ENCODE measurements at places on chromosomes 4 and X.

DNA sequence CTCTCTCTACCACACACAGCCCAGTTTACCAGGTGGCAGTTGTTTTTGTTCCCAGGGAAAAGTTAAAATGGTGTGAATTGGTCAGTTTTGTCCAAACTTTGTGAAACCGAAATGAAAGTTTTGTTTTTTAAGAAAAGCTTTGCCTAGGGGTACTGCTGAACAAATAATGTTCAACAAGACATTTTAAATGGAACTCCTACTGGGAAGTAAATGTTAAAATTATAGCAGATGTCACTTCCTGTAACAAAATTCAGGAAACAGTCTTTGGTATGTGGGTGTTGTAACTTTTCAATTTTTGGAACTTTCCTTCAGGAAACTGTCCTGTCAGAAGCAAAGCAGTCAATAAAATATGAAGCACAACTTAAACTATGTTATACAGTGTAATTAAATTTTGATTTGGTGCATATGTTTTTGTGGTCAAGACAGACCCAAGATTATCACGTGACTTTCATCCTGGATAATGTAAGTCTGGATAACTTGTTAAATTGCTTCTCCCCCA lies 79.5 kb downstream of the AFF1 start:
- no peak for DNase-seq

GRCh38 chr4:152304220-152304619 lies 231.7 kb downstream of the FBXW7 start:
- DNase-seq: no peak

GRCh38 chr4:14767142-14767541 lies 235.1 kb upstream of the CPEB2 start:
- DNase-seq: no peak

DNA sequence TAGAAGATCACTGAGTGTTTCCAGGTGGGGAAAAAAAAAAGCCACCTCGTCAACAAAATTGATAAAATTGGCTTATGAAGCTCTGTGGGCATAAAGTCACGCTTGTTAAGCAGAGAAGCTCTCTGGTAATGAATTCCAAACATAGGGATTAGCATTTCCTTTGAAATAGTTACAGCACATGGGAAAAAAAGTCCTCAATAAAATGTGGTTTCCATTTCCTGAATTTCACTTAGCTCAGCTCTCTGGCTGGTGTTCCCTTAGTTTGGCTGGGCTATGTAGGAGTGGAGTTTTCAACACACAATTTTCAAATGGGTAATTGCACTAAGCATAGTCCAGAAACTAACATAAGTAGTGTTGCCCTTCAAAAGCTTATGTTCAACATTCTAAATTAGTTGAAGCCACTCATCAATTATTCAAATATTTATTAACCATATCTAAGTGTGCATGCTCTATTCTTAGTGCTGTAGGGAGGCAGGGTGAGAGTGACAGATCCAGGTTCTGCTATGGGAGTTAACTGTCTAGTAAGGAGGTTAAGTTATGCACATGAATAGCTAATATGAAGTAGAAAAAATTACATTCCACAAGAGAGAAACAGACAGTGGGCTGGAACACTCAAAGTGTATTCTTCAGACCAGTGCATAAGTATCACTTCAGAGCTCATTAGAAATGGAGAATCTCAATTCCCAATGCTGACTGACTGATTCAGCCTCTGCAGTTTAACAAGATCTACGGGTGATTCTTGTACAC lies 445.7 kb downstream of the SMARCA1 start:
- no peak for DNase-seq

DNA sequence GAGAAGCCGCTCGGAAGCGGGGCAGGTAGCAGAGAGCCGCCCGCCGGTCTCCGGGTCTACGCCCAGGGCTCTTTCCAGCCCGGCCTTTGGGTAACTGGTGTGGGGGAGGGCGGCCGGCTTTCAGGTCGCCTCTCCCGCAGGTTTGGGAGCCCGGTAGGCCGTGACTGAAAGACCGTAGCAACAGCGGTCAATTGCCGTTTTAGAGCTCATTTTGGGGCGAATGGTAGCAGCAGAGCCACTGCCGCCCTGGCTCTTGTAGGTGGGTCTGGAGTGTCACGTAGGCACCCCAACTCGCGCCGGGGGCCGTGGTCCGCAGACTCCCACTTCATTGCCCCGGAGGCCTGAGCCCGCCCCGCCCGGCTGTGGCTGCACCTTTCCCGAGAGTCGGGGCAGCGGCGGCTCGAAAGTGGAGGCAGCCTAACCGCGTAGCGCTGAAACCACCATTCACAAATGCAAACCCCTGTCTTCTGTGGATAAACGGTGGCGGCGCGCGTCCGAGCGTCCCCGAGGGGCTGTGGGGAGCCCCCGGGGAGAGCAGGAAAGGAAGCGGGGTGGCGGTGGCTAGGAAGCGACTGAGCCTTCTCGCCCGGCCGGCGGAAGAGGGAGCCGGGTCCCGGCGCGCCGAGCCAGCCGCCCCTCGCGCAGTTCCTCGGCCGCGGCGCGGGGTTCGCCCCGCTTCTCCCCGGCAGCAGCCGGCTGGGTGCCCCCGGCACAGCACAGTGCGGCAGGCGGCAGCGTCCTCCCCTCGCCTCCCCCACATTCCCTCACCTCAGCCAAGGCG lies 2185.1 kb upstream of the TENM3 start:
- DNase-seq: no peak

GRCh38 chrX:103918571-103919269 lies 43.7 kb upstream of the TMSB15B start:
- no peak for DNase-seq

GRCh38 chr4:150211016-150211415 lies 132.8 kb downstream of the DCLK2 start:
- DNase-seq: no peak

- DNase-seq: no peak
Observed at GRCh38 chr4:133982533-133983224, 218.9 kb downstream of the PABPC4L start.

GRCh38 chr4:16224264-16225166 lies 1.8 kb downstream of the TAPT1 start:
- DNase-seq: peak; percentile 10

GRCh38 chr4:75514131-75514948 lies at the start of the genes RCHY1 and THAP6:
Gene RCHY1, minus strand, starts transcription at chr4:75514403. Its CDS starts 117 bp downstream, at chr4:75514286.
Gene THAP6, plus strand, starts transcription at chr4:75514473. Its CDS starts 980 bp downstream, at chr4:75515453.
- DNase-seq: peak; percentile 94

GRCh38 chrX:19091596-19091995 lies 30.7 kb downstream of the ADGRG2 start:
- no peak for DNase-seq

DNA sequence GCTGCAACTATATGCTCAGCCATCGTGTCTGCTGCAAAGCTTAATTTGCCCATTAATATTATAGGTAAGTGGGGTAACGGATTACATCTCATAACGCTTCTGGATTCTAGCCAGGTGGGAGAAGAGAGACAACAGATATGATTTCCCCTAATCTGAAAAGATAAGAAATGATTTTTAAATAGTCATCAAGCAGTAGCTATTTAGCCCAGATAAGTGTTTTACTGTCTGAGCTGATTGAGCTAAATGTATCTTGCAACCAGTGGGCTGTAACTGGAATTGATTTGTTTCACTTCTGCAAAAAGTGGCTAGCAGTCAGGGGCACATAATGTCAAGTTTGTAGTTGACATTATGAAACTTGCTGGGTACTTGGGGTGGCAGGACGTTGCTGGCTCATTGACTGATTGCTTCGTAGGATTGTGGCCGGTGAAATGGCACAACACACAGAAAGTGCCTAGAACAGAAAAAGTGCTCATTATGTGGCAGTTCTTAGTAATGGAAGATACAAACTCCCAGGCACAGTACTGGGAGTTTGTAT lies 18.5 kb downstream of the LAP3 start:
- no peak for DNase-seq

DNA sequence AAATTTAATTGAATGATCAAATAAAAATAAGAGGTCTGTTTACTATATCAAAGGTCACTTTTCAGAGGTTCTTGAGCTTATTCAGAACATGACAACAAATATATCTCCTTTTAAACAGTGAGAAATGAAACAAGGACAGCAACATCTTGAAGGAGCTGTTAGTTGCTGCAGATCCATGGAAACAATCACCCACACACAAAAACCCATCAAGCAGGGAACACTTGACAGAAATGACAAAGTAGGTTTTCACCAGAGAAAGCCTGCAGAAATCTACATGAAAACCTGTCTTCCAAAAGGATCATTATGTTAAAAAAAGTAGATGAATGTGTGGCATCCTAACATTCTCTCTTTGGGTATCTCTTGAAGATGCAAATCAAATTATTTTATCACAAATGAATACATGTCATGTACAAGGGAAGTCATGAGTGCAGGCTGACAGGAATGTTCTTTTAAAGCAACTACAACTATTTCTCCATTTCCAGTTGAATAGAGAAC lies 203.0 kb downstream of the GRIA2 start:
- DNase-seq: no peak

- no peak for DNase-seq
Observed at GRCh38 chr4:53541577-53542206, 49.6 kb downstream of the LNX1 start.

DNA sequence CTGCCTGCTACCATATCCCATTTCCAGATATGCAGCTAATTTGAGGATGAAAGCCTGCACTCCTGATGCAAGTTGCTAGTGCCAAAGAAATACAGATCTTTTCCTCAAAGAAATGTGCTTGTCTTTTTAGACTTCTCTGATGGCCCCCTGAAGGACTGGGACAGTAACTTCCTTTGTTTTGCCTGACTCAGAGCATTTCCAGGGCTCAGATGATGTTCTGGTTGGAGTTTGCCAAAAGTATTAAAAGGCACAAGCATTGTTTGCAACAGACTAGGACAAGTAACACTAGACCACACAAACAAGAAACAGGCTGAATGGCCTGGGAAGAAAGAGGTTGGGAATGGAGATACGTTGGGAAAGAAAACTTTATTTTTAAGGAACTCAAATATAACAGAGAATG lies 175.2 kb downstream of the IL13RA2 start:
- no peak for DNase-seq

DNA sequence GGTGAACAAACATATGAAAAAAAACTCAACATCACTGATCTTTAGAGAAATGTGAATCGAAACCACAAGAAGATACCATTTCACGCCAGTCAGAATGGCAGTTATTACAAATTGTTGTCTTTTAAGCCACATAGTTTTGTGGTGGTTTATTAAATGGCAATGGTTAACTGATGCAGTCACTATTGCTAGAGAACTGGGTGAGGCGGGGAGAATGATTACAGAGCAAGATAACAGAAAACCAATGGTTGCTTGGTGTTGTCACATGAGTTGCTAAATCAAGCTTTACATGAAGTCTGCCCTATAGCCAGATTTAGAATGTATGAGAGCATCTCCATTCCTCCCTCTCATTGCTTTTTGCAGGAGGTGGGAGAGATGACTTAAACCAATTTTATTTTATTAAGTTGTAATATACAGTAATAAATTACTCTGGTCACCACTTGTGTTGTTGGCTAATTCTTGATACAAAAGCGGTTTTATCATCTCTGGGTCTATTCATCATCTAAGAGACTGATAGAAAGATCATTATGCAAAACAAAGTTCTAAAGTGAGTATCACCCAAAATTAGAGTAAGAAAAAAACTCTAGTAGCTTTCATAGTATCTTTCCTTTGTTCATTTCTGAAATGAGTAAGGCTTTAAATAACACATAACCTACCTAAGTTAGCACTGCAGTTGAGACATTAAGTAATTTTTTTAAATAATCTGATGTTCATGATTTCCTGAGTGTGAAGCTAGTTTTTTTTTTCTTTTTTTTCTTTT lies 859.5 kb downstream of the STIM2 start:
- DNase-seq: no peak

GRCh38 chr4:2662598-2662997 lies 93.5 kb downstream of the TNIP2 start:
- no peak for DNase-seq

- DNase-seq: no peak
Observed at GRCh38 chrX:63959975-63960374, 175.0 kb upstream of the ARHGEF9 start.

- DNase-seq: no peak
Observed at GRCh38 chr4:173661001-173661400, 131.0 kb upstream of the HAND2 start.

DNA sequence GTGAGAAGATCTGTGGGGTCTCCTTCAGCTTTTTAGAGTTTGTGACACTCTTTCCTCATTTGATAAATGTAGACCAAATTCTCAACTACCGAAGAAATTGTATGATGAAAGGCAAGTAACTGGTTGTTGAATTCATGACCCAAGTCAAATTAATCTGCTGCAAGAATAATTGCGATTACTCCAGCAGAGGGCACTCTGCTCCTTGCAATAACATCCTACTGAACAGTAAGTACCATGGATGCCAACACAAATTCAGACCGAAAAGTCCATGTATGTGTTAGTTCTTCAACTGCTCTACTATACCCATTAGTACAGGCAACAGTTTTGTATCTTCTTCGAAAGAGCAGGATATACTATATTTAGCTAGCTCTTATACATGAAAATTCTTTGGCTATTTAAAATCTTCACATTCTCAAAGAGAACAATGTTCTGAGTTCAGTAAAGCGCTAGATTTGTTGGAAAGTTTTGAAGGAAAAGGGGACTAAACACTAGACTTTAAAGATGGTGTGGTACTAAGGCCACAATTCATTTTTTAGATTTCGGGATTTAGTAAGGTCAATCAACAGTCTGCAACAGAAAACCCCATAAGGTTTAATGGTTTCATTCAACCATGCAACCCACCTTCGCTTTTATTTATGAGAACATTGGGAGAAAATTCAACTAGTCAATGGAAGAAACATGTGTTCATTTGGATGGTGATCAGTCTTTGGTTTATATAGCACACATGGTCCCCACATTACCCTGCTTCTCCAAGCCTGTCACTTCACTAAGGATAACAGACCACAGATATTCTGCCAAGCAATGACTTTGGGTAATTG lies 105.4 kb upstream of the TBC1D9 start:
- peak; percentile 20 for DNase-seq

GRCh38 chrX:151396042-151396824 lies 773 bp upstream of the VMA21 start:
- no peak for DNase-seq

GRCh38 chr4:177574446-177574845 lies 132.2 kb upstream of the AGA start:
- no peak for DNase-seq

GRCh38 chr4:86013621-86014020 lies 346.2 kb downstream of the MAPK10 start:
- no peak for DNase-seq

DNA sequence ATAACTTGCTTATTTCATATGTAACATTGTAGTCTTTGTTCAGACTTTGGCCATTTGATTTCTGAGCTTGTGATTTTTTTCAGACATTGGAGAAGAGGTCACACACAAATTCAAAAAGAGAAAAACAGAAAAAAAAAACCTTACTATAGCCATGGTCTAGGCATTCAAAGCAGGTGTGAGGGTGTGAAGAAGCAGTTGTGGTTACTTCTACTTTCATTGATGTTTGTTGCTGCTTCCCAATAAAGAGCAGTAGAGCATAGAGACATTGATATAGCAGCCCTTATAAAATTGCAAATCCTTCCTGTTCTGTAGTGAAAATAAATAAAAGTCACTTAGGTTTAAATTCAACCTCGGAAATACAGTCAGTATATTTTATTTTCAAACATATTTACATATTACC lies 671.6 kb downstream of the GRXCR1 start:
- no peak for DNase-seq

DNA sequence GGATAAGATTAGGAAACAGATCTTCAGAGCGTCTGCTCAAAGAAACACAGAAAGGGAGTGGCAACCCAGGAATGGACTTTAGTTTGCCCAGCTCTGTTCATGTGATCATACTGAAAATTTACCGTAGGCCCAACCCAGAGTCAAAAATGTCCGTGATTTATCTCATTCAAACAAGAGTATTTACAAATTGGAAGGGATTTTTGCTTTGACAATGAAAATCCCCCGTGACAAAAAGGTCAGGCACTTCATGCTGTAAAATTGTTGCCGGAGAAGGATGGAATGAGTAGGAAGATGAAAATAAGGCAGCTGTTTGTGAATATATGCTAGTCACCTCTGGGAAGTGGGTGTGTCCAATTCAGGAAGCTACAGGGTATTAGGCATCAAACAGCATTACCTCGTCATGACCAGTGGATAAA lies 1.2 kb downstream of the SULT1B1 start:
- no peak for DNase-seq

Measured in hematopoietic multipotent progenitor cell treated with erythropoietin and hydrocortisone succinate and interleukin-3 and kit ligand, for 15 days (in vitro differentiated cells).